Stimulated activated CD4-positive, alpha-beta T cell treated with anti-CD3 and anti-CD28 coated beads, Interleukin-15, amount 100 ng/mL, for 24 hours (primary cell): ENCODE measurements at places on chromosomes 4 and X.

GRCh38 chr4:77586951-77587383 is 18.7 kb upstream of the CXCL13 start:
- peak; percentile 80 for DNase-seq

DNA sequence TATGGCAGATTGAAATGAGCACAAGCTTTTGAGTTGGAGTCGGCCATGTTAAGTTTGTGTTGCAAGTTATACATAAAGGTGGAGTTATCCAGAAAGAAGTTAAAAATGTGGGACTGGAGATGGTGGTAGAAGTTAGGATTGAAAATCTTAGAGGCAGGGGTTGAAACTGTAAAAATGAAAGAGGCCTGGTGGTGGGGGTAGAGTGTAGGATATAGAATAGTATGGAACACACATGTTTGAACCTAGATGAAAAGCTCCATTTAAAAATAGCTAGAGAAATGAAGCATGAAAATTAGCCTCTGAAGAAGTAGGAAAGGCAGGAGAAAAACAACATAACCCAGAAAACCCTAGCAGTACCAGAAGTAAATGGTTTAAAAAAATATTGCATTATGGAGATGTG is 131.8 kb upstream of the ENPEP start:
- no peak for DNase-seq

DNA sequence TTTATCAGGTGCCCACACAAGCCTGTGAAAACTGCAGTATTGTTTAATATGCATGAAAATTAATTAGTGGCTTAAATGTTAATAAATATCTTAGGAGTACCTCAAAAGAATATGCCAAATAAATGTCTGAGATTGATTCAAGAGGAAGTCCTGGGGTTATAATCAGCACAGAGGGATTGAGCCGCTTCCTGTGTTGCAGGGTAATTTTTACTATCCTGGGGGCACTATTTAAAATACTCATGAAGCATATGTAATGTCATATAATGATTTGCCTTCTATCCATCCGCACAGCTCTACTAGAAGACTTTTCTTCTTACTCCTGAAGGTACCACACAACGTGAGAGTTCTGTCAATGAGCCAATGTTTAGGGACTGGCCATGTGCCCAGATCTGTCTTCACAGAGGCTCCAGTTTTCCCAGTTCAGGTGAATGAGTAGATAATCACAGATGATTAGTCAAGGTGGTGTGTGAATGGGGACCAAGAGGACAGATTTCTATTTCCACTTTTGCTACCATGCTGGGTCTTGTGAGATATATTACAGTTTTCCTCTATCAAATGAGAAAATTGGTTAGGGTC is 233.3 kb downstream of the USP46 start:
- DNase-seq: no peak

- DNase-seq: no peak
Observed at GRCh38 chrX:68180579-68180978, 252.7 kb downstream of the OPHN1 start.

GRCh38 chr4:3361406-3361805 is 68.6 kb downstream of the RGS12 start:
- DNase-seq: no peak

- DNase-seq: peak; percentile 32
Observed at GRCh38 chrX:19774905-19775304, 112.5 kb downstream of the SH3KBP1 start.

GRCh38 chrX:46587158-46587557 is 13.6 kb downstream of the CHST7 start:
- DNase-seq: peak; percentile 44

- no peak for DNase-seq
Observed at GRCh38 chr4:162011089-162011488, 152.7 kb downstream of the FSTL5 start.

GRCh38 chrX:147894366-147894963 is 17.3 kb upstream of the FMR1 start:
- DNase-seq: no peak

GRCh38 chr4:186840771-186841301 is 117.2 kb upstream of the FAT1 start:
- DNase-seq: no peak

DNA sequence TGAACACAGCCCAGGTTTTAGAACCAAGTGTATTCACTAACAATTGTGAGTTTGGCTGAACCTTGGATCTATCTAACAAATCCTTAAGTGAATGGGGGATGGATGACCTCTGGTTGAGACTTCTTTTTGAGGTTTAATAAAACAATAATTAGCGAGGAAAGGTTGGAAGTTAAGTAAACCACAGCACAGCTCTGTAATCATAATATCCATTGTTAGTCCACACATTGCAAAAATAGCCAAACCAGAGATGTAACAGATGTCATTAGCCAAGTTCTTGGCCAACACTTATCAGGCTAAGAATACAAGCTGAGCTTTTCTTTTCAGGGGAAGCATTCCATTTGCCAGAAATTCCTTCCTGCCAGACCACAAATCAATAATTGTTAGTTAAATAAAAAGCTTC is 59.1 kb downstream of the FREM3 start:
- DNase-seq: no peak

- DNase-seq: no peak
Observed at GRCh38 chr4:168383510-168383909, 65.0 kb upstream of the DDX60 start.

DNA sequence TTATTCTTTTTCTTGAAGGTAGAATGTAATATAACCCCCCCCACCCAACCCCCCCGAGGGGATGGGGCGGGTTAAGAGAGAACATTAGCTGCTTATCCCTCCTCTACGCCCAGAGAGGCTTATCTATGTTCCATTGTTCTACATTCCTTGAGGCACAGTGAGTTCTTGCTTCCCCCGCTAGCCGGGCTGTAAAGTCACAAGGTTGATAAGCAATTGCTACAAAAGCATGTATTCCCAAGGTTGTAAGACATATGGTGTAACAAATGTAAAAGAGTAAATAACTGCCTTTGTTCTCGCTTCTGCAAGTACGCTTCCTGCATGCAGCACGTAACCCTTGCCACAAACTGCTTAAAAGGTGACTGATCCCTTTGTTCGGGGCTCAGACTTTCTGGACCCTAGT is 8.2 kb downstream of the DCAF8L2 start:
- DNase-seq: no peak

DNA sequence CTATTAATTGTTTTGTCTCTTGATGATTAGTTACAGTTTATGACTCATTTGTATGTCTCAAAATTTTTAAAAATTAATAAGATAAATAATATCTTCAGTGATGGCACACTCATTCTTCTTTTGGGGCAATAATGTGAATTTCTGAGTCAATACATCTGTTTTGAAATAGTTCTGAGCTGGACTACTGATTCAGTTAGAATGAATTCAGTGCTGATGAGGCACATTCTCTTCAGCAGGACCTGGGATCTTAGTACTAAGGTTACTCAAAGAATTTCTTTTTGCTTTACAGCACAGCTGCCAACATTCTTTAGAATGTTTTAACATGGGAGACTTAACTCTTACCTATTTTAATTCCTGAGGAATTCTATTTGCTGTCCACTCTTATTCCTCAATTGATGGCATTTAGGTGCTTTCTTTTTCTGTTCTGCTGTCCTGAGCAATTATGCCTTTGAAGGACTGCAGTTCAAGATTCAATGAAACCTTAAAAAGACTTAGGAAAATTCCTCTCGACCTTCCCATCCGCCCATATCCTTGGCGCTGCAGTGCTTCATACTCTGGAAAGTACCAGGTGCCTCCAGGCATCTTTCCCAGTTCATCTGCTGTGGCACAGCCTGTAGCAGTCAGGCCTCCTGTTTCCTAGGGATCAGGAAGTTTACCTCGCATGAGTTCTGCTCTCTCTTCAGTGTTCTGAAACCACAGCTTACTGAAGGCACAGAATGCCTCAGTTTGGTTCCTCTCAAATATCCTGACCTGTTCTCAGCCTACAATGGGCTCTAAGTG is 213.7 kb downstream of the FSTL5 start:
- DNase-seq: no peak

- DNase-seq: no peak
Observed at GRCh38 chr4:72991873-72992272, 77.6 kb downstream of the COX18 start.

- no peak for DNase-seq
Observed at GRCh38 chr4:120228086-120228485, 161.4 kb upstream of the MAD2L1 start.

DNA sequence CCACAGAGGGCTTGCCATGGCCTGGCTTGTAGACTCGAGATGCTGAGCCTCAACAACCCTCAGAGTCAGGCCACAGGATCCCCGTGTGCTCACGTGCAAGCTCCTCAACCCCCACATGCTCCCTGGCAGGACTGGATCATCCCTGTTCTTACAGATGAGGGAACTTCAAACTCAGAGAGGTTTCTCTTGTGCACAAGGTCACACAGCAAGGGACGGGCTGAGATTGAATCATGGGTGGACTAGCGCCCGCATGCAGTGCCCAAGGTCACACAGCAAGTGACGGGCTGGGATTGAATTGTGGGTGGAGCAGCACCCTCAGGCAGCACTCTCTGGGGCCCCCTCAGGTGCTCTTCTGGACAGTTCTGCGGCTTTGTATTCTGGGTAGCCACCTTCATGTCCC is 60.6 kb upstream of the AFAP1 start:
- no peak for DNase-seq

- DNase-seq: no peak
Observed at GRCh38 chrX:39476604-39477021, 621.1 kb downstream of the BCOR start.

- DNase-seq: no peak
Observed at GRCh38 chr4:117324851-117325491, 239.6 kb upstream of the TRAM1L1 start.

DNA sequence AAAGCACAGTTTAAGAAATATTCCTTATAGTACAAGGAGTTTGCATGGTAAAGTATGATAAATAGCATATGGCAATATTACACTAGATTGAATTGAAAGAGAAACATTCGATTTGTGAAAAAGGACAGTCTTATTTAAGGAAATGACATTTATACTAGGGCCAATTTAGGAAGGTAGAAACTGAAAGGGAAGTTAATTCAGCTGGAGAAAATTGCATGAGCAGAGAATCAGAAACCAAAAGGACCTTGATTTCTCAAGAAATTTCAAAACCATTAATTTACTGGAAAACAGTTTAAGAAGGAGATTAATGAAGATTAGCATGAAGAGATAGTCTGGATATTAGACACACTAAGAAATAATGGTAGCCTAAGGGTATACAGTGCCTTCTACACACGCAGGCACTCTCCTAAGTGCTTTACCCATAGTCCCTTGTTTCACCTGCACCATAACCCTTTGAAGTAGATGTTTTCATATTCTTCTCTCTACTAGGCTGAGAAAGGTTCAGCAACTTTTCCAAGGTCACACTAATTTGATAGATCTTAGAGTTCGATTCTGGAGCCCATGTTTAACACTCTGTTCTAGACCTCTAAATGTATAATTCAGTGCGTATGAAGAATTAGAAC is 259.1 kb upstream of the SLIT2 start:
- DNase-seq: no peak

GRCh38 chrX:116272322-116272721 is 101.8 kb downstream of the AGTR2 start:
- no peak for DNase-seq

GRCh38 chr4:112516471-112517066 is 589 bp upstream of the NEUROG2 start:
- no peak for DNase-seq

GRCh38 chrX:136797787-136798186 is 17.1 kb upstream of the ARHGEF6 start:
- DNase-seq: no peak

- DNase-seq: no peak
Observed at GRCh38 chr4:172270397-172270796, 457.2 kb downstream of the GALNTL6 start.

- no peak for DNase-seq
Observed at GRCh38 chr4:56410247-56411062, 23.2 kb upstream of the AASDH start.

- no peak for DNase-seq
Observed at GRCh38 chr4:10753336-10753735, 68.8 kb upstream of the CLNK start.

DNA sequence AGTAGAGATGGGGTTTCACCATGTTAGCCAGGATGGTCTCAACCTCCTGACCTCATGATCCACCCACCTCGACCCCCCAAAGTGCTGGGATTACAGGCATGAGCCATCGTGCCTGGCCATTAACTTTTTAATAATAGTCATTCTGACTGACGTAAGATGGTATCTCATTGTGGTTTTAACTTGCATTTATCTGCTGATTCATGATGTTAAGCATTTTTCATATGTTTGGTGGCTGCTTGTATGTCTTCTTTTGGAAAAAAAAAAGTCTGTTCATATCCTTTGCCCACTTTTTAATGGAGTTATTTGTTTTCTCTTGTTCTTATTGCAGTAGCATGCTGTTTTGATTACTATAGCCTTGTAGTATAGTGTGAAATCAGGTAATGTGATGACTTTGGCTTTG is 45.8 kb downstream of the ANXA10 start:
- no peak for DNase-seq

GRCh38 chr4:146646593-146647325 is 8.1 kb downstream of the POU4F2 start:
- no peak for DNase-seq

GRCh38 chr4:124591637-124592036 is 120.9 kb downstream of the ANKRD50 start:
- DNase-seq: no peak

DNA sequence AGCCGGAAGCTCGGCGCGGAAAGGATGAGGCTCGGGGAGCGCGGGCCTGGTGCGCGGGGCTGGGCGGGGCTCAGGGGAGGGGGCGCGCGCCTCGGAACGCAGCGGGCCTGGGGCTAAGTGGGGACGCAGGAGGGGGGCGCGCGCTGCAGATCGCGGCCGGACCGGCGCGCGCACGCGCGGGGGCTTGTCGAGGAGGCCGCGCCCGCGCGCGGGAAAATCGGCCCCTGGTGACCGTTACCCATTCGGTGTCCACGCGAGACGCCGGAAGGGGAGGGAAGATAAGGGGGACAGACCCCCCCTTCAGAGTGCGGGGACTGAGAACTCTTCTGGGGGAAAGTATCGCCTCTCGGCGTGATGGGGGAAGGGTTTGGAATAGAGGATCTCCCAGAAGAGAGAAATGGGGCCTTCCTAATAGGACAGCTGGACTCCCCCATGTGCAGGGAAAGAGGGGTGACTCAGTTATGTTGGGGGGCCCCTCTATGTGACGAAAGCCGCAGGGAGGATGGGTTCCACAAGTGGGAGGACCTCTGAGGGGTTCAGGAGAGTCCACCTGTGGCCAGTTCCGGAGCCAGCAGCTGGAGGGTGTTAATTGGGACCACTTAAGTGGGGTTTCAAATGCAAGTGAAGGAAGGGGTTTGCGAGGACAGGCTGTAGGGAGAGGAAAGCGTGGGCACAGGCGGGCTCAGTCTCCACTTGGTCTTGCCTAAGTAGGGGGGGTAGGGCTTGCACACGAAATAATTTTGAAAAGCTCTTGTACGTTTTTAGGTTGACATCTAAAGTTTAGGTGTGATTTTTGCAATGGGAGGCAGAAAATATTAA is 584 bp downstream of the SUV39H1 start:
- peak; percentile 71 for DNase-seq

GRCh38 chr4:57193209-57193810 is 83.1 kb upstream of the IGFBP7 start:
- DNase-seq: no peak

GRCh38 chr4:150421612-150422011 is 160.3 kb upstream of the MAB21L2 start:
- no peak for DNase-seq
